Osteocyte (in vitro differentiated cells): ENCODE measurements at places on chromosomes 2 and 18. TPM values are rescaled to one million over a fixed set of nuclear protein-coding genes. Genes with fewer than 3 reads are reported as not detected.

KCNJ3 gene
- total RNA-seq, result not detected in 2 replicates

- no peak overlapping the region for H3K4me3 ChIP-seq
- peak; percentile 46 for DNase-seq
- H3K27ac ChIP-seq, result no peak overlapping the region
- H3K27me3 ChIP-seq, result no peaks in the 10 kb centered on the region
- H3K36me3 ChIP-seq, result no peaks in the 10 kb centered on the region
Measured at GRCh38 chr2:128422571-128422970, 103.9 kb upstream of the HS6ST1 start.

SLC39A6 gene
- total RNA-seq, result 75.8 and 79.2 TPM in 2 replicates

- H3K4me3 ChIP-seq, result no peak overlapping the region
- H3K36me3 ChIP-seq, result peaks cover 26% of the 10 kb centered on the region
- H3K4me1 ChIP-seq, result no peaks in the 10 kb centered on the region
- no peak for DNase-seq
- no peak overlapping the region for H3K27ac ChIP-seq
- H3K27me3 ChIP-seq, result no peaks in the 10 kb centered on the region
Measured at GRCh38 chr2:127843677-127844076, 14.3 kb downstream of the POLR2D start.

ZNF396 gene
- total RNA-seq, result 1.9 and 2.2 TPM in 2 replicates

DNA sequence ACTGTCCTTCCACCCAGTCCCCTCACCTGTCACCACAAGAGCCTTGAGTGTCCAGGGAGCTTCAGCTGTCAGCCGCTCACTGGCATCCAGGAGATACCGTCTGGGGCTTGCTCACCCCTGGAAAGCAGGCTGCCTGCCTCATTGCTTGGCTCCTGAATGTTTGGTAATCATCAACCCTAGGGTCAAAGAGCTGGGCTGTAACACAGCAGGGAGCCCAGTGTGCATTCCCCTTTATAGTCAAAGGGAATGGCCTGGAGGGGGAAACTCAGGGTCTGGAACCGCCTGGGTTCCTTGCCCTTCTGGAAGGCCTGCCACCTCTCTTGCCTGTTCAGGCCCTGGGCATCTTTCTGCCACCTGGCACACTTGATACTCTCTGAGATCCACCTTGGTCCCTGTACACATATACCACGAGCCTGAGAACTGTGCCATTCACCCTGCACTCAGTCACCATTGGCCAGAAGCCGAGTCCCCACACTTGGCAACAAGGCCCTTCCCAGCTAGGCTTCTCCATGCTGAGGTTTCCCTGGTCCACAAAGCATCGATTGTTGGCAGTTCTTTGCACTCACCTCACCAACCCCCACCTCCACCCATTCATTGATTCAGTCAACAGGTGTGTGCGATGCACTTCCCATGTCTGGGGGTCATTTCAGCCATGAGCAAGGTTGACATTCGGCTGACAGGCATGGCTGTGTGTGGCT is 35.0 kb downstream of the TPRKB start:
- no peaks in the 10 kb centered on the region for H3K4me1 ChIP-seq
- H3K36me3 ChIP-seq, result no peaks in the 10 kb centered on the region
- H3K27ac ChIP-seq, result no peak overlapping the region
- peaks cover 19% of the 10 kb centered on the region for H3K27me3 ChIP-seq
- peak; percentile 65 for DNase-seq

HJURP gene
- total RNA-seq, result 7.7 and 7.9 TPM in 2 replicates

- H3K27ac ChIP-seq, result no peak overlapping the region
- H3K36me3 ChIP-seq, result no peaks in the 10 kb centered on the region
- DNase-seq, result no peak
- peaks cover 12% of the 10 kb centered on the region for H3K27me3 ChIP-seq
Measured at GRCh38 chr2:96655526-96655925, 13.0 kb downstream of the FER1L5 start.

DNA sequence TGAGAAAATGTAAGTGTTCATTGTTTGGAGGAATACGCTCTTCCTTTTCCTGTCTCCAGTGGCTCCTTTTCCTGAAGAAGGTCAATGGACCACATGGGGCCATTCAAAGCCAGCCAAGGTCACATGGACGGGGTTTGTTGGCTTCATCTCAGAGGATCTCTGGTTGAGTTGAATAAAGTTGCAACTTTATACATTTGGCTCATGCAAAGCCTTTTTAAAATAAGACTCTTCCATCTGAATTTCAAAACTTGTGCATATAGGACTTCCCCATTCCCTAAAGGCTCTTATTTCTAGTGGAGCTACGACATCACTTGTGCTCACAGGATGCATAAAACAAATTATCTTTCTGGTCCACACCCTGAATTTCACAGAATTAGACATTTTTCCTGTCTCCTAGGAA is 235.5 kb downstream of the CMPK2 start:
- H3K27me3 ChIP-seq, result no peaks in the 10 kb centered on the region
- DNase-seq, result no peak
- H3K4me3 ChIP-seq, result no peak overlapping the region

C2orf81 gene
- 2.4 and 2.8 TPM in 2 replicates for total RNA-seq

GRCh38 chr2:56287508-56287907 is 103.7 kb downstream of the CCDC85A start:
- peaks cover 10% of the 10 kb centered on the region for H3K4me1 ChIP-seq
- no peak overlapping the region for H3K4me3 ChIP-seq
- no peaks in the 10 kb centered on the region for H3K27me3 ChIP-seq

GRCh38 chr2:230660294-230661060 is 52.2 kb upstream of the CAB39 start:
- DNase-seq, result no peak
- H3K27me3 ChIP-seq, result no peaks in the 10 kb centered on the region
- no peak overlapping the region for H3K27ac ChIP-seq

- H3K4me3 ChIP-seq, result no peak overlapping the region
- no peak overlapping the region for H3K27ac ChIP-seq
- no peak for DNase-seq
- H3K4me1 ChIP-seq, result no peaks in the 10 kb centered on the region
- H3K36me3 ChIP-seq, result no peaks in the 10 kb centered on the region
- peaks cover 10% of the 10 kb centered on the region for H3K27me3 ChIP-seq
Measured at GRCh38 chr18:42222557-42222956, 267.5 kb downstream of the PIK3C3 start.

GRCh38 chr2:169160926-169161481 is 91.6 kb downstream of the DHRS9 start:
- H3K36me3 ChIP-seq, result no peaks in the 10 kb centered on the region
- no peak for DNase-seq
- H3K4me1 ChIP-seq, result no peaks in the 10 kb centered on the region
- no peak overlapping the region for H3K4me3 ChIP-seq
- H3K27ac ChIP-seq, result no peak overlapping the region

DNA sequence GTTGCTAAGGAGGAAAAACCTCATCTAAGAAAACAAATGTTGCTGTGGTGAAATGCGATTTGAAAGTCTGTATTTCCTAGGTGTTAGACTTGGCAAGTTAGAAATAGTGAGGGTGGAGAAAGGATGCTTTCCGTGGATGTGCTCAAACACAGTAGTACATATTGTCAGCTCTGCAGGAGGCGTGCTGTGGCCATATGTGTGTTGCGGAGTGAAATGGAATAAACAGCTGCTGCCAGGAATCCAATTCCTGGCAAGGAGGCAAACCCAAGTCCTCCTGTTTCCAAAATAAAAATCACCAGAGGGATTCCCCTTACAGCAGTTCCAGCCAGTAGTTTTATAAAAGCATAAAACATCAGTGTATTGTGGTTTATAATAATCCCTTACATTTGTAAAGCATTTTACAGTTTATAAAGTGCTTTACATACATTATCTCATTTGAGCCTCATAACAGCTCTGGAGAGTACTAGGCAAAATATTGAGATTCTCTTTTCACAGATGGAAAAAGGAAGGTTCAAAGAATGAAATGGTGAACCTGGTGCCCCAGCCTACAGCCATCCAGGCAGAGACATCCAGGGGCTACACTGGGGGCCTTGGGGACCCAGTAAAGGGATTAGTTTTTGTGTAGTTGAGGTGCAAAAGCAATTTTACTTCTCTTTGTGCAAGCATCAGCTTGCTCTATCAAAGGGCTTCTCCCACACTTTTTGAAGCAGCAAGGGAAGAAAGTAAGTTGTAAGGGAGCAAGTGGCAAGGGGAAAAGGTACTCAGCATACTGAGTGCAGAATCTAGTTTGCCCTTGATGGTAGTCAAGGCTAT is 206.0 kb downstream of the AGPS start:
- H3K27ac ChIP-seq, result no peak overlapping the region
- H3K4me1 ChIP-seq, result no peaks in the 10 kb centered on the region

PDE6D gene
- 16.9 and 17.6 TPM in 2 replicates for total RNA-seq

DNA sequence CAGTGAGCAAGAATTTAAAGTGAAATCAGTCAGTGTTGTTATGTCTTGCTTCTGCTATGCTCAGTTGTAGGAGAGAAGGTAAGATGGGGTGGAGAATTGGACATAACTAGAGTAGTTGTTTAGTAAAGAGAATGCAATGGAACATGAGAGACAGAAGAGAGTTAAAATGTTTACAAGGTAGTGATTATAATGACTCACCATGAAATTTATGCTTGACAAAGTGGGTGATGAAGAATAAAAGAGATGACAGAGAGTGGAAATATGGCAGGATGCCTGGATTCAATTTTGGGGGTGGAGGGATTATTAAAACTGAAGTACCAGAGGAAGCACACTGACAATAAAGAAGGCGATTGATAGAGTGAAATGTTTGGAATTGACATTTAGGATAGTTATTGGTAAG is 10.6 kb downstream of the SCG2 start:
- peaks cover 15% of the 10 kb centered on the region for H3K4me1 ChIP-seq
- H3K27me3 ChIP-seq, result no peaks in the 10 kb centered on the region
- DNase-seq, result no peak

DNA sequence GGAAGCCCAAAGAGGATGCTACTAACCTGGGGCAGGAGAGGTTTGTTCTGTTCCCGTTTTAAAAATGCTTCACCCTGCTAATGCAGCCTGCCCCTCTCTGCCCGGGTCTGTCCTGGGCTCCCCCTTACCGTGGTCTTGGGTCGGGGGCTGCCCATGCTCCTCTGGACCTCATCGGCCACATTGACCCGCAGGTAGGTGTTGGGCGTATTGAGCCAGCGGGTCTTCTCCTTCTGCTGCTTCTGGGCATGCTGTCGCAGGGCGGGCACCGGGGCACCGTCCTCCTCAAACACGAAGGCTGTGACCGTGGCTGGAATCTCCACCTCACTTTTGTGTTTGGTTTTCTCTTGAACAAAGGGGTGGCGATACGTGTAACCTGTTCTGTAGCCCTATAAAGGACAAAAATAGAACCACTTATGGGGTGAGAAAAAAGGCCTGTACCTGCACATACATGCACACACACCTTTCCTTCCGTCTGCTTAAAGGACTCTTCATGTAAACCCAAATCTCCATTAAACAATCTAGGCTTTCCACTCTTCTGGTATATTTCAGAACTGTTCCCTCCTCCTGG is 89.3 kb downstream of the ADD2 start:
- DNase-seq, result no peak
- H3K4me1 ChIP-seq, result no peaks in the 10 kb centered on the region
- no peaks in the 10 kb centered on the region for H3K36me3 ChIP-seq
- H3K27me3 ChIP-seq, result peaks cover 4% of the 10 kb centered on the region
- no peak overlapping the region for H3K4me3 ChIP-seq
- H3K27ac ChIP-seq, result no peak overlapping the region

GRCh38 chr2:134235510-134236144 is 18.2 kb upstream of the MGAT5 start:
- no peak overlapping the region for H3K4me3 ChIP-seq
- H3K27me3 ChIP-seq, result no peaks in the 10 kb centered on the region
- no peak overlapping the region for H3K27ac ChIP-seq
- no peaks in the 10 kb centered on the region for H3K36me3 ChIP-seq
- no peak for DNase-seq
- H3K4me1 ChIP-seq, result peaks cover 15% of the 10 kb centered on the region

- peaks cover 2% of the 10 kb centered on the region for H3K4me1 ChIP-seq
- no peak overlapping the region for H3K4me3 ChIP-seq
- H3K36me3 ChIP-seq, result no peaks in the 10 kb centered on the region
- H3K27ac ChIP-seq, result no peak overlapping the region
- peaks cover 24% of the 10 kb centered on the region for H3K27me3 ChIP-seq
- DNase-seq, result no peak
Measured at GRCh38 chr2:219848882-219849281, 221.5 kb downstream of the SLC4A3 start.

AOX1 gene
- 0.97 and 1.7 TPM in 2 replicates for total RNA-seq

DNA sequence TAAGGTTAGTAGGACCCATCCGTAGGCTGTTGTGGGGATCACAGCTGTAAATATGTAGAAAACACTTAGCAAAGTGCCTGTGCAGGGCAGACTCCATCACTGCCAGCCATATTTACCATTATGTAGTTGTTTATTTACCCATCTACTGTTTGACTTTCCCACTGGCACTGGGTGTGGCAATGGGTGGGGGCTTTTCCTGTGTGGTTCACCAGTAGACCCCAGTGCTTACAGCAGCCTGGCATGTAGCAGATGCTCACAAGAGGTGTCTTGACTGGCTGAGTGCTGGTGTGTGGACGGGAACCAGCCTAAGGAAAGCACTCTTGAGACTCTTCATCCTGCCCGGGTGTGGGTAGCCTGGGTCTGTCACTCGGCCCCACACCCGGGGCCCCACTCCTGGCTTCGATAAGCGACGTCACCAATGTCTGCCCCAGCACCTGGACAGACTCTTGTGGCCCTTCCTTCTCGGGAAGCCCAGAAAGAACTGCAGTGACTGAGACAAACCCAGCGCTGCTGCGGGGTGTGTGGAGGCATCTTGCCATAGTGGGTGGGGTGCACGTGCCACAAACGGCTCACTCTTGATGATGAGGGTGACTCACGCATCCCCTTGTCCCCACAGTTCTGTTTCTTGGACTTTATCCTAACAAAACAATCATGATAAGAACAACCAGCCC is 78.3 kb downstream of the HDAC4 start:
- peaks cover 22% of the 10 kb centered on the region for H3K4me1 ChIP-seq
- DNase-seq, result no peak
- H3K27me3 ChIP-seq, result no peaks in the 10 kb centered on the region
- H3K27ac ChIP-seq, result no peak overlapping the region
- peaks cover 2% of the 10 kb centered on the region for H3K36me3 ChIP-seq
- H3K4me3 ChIP-seq, result no peak overlapping the region

GRCh38 chr2:201781557-201782051 is 871 bp upstream of the ALS2 start:
- DNase-seq, result no peak
- peaks cover 39% of the 10 kb centered on the region for H3K4me1 ChIP-seq
- peaks cover 4% of the 10 kb centered on the region for H3K27me3 ChIP-seq
- H3K4me3 ChIP-seq, result peak overlapping the region; percentile 88
- no peaks in the 10 kb centered on the region for H3K36me3 ChIP-seq

DNA sequence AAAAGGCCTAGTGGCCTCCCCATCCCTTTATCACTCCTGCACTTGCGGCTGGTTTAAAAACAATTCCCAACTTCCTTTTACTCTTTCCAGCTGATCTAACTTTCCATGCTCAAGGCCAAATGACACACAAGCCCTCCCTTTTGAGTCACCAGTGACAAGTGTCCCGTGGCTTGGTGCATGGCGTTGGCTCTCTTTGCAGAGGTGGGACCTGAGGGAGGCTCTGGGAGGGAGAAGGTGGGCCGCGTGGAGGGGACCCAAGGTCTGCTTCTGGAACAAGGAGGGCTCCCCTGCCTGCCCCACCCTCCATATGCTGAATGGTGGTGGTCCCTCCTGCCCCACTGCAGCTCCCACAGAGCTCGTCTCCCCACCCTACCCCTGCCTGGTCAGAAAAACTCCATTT is 30.8 kb upstream of the HPCAL1 start:
- DNase-seq, result peak; percentile 69
- peaks cover 11% of the 10 kb centered on the region for H3K4me1 ChIP-seq
- no peaks in the 10 kb centered on the region for H3K36me3 ChIP-seq
- H3K4me3 ChIP-seq, result no peak overlapping the region
- H3K27ac ChIP-seq, result no peak overlapping the region

KCTD18 gene
- total RNA-seq, result 18.5 and 19.1 TPM in 2 replicates

- no peak overlapping the region for H3K27ac ChIP-seq
- H3K4me1 ChIP-seq, result no peaks in the 10 kb centered on the region
- peaks cover 24% of the 10 kb centered on the region for H3K27me3 ChIP-seq
- H3K36me3 ChIP-seq, result no peaks in the 10 kb centered on the region
Measured at GRCh38 chr2:146734042-146734820, 1110.6 kb upstream of the ACVR2A start.

GRCh38 chr2:184692141-184692734 is 93.9 kb downstream of the ZNF804A start:
- no peaks in the 10 kb centered on the region for H3K36me3 ChIP-seq
- H3K27ac ChIP-seq, result no peak overlapping the region
- no peaks in the 10 kb centered on the region for H3K4me1 ChIP-seq
- no peak for DNase-seq
